Fibroblast of the conjunctiva (primary cell): ENCODE measurements at places on chromosomes 3 and 15.
A peak's percentile ranks its signal among the peaks of the same experiment; 100 is the strongest.

DNA sequence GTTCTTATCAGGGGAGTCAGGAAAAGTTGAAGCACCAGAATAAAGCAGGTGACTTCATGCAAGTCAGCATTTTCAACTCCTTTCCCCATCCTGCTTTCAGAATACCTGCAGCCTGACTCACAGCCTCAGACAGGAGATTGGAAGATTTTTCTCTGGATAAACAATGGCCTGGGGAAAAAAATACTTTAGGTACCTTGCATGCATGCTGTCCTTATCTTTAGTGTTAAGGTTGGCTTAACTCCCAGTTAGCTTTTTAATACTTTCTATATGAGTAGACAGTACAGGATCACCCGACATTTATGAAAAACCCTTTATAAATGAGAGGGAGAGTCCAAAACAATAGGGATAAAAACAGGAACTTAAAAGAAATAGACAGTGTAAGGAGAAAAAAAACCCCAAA lies 53.6 kb downstream of the PAK2 start:
- DNase-seq: no peak

GRCh38 chr15:68852461-68852860 lies 31.8 kb upstream of the ANP32A start:
- no peak for DNase-seq

GRCh38 chr3:143973259-143974021 lies 1.8 kb downstream of the DIPK2A start:
- DNase-seq: peak; percentile 77

DNA sequence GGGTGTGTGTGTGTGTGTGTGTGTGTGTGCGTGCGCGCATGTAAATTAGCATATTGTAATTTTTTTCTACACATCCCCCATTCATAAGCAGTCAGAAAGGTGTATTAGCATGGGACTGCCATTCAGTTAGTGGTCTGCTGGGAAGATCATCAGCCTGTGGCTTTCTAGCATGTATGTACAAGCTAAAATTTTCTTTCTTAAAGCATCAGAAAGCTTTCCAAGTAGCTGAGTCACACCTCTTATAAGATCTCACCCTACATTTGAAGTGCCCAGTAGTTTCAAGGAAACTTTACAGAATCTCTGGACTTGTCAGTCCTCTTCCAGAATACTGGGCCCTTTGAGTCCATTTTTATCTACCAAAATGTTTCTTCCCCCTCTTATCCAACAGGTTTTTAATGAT lies 411.4 kb upstream of the TPRG1 start:
- no peak for DNase-seq

DNA sequence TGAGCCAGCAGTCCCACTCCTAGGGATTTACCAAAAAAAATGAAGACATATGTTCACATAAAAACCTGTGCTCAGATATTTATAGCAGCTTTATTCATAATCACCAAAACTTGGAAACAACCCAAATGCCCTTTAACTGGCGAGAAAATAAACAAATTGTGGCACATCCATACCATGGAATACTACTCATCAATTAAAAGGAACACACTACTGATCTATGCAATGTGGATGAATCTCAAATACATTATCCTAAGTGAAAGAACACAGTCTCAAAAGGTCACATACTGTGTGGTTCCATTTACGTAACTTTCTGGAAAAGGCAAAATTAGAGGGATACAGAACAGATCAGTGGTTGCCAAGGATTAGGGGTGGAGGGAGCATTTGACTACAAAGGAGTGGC lies 394.5 kb downstream of the SHQ1 start:
- DNase-seq: no peak

GRCh38 chr3:153052096-153052460 lies 109.9 kb upstream of the RAP2B start:
- peak; percentile 50 for DNase-seq

DNA sequence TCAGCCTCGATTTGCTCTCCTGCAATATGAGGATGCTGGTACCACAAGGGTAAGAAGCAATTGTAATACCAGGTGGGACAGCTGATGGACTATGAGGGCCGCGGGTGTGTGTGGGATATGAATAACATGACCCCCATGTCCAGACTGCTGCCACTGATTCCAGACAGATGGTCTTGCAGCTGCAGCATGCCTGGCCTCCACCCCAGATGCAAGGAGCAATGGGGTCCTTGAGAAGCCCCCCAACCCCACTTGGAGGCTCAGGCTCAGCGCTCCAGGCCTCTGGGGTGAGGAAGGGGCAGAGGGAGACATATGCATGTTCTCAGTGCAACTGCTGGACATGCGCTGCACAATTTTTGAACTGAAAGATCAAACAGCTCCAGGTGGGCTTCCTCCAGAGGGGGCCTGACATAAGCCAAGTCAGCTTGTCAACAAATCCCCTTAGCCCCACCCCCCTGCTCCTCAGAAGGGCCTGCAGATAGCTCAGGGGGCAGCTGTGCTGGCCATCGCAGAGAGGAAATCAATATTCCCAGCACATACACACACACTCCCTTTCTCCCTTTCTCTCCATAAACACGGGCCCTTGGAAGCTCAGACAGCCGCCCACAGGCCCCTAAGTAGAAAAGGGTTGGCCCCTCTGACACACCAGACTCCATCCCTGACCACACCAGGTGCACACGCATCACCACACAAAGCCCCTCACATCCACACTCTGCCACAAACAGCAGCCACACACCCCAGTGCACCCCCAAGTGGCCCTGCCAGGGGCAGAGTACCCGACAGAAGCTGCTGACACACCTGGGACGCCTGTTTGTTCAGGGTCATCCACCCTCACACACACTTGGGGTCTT lies 107.0 kb downstream of the IQSEC1 start:
- DNase-seq: no peak

GRCh38 chr3:155407971-155408370 lies 114.5 kb upstream of the STRIT1 start:
- DNase-seq: no peak

GRCh38 chr15:64600794-64601193 lies 140.4 kb downstream of the ZNF609 start:
- DNase-seq: no peak

- DNase-seq: peak; percentile 92
Observed at GRCh38 chr3:146125951-146126350, 35.0 kb downstream of the PLOD2 start.

DNA sequence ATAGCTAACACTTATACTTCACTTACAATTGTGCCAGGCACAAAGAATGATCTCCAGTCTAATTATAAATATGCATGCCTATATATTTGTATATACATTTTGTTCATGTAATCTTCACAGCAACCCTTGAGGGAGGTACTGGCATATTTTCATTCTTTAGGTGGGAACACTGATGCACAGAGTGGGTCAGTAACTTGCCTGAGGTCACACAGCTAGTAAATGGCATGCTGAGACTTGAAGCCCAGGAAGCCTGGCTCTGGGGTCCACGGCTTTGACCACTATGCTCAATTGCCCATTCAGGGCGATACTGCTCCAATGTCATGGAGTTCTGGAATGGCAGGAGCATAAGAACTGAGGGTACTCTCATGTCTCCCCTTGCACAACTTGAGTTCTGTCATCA lies 139.8 kb downstream of the SHQ1 start:
- DNase-seq: no peak

GRCh38 chr3:194148383-194148782 lies 12.4 kb downstream of the HES1 start:
- no peak for DNase-seq

DNA sequence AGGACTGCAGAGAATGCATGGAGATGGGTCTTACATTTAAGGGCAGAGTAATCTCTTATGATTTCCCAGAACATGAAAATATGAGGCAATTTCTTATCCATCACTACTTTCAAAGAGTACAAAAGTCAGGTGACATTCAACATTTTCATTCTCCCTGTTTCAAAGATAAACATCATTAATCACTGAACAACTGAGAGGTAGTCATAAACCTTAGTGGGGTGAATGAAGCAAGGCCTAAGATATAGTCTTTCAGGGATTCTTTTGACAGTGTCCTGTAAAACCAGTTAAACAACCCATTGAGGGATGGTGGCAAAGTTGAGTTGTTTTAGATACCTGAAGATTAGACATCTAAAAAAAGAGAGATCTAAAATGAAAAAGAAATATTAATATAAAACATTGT lies 271.6 kb upstream of the CBLB start:
- DNase-seq: no peak

- DNase-seq: no peak
Observed at GRCh38 chr3:172549144-172549543, 25.9 kb upstream of the TNFSF10 start.

DNA sequence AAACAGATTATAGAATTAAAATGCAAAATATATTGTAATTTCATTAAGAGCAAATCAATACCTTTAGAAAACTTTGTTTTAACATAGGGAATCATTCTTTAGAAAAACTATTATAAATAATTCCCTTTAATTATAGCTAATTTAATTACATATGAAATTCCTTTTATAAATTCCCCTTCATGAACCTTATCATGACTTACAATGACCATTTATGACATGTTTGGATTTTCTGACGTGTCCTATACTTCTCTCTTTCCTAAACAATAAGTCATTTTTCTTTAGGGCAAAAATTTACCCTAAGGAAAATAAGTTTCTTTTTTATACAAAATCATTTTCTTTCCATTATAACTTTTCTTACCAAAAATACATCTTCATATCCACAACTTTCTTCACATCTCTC lies 37.8 kb downstream of the PRR20G start:
- no peak for DNase-seq

- no peak for DNase-seq
Observed at GRCh38 chr3:29771602-29772001, 490.7 kb downstream of the RBMS3 start.
